ENCODE measurements at places on chromosomes 5 and 9. TPM values are rescaled to one million over a fixed set of nuclear protein-coding genes. Genes with fewer than 3 reads are reported as not detected.

The PAX5 gene
- total RNA-seq: not detected

The PPP3R2 gene
- total RNA-seq: not detected

The PCDHGA9 gene
- total RNA-seq: 5.3 TPM

The IL4 gene
- not detected for total RNA-seq

The SYNPO gene
- 23.8 TPM for total RNA-seq

The CSF2 gene
- total RNA-seq: not detected

The NTRK2 gene
- total RNA-seq: 1.2 TPM

The VCAN gene
- 1,194 TPM for total RNA-seq

The ANKHD1 gene
- total RNA-seq: 34.6 TPM

The HSPA4 gene
- total RNA-seq: 67.2 TPM

The PKD2L2 gene
- total RNA-seq: not detected

The PSD2 gene
- total RNA-seq: not detected

The SLC27A4 gene
- total RNA-seq: 21.6 TPM

The OR1J4 gene
- not detected for total RNA-seq

The PTPRD gene
- 19.8 TPM for total RNA-seq

The SOHLH1 gene
- total RNA-seq: not detected

The OBP2A gene
- total RNA-seq: not detected

The GRPEL2 gene
- 9.9 TPM for total RNA-seq

The CNTFR gene
- 0.56 TPM for total RNA-seq

The FBP2 gene
- not detected for total RNA-seq

The OGN gene
- total RNA-seq: 25.6 TPM

The IL31RA gene
- total RNA-seq: 0.31 TPM

The SPINK1 gene
- total RNA-seq: not detected

The PCDHB8 gene
- total RNA-seq: 1.1 TPM

The PIP5K1B gene
- total RNA-seq: not detected

The HAVCR2 gene
- total RNA-seq: 0.39 TPM

The SLC34A3 gene
- total RNA-seq: not detected

The PCDHA5 gene
- not detected for total RNA-seq

The FGD3 gene
- not detected for total RNA-seq

The UBE2B gene
- total RNA-seq: 29.4 TPM

The OR1N1 gene
- total RNA-seq: not detected

The PTCD2 gene
- 10.9 TPM for total RNA-seq

The EGFL7 gene
- total RNA-seq: 35.9 TPM

The ZNF484 gene
- total RNA-seq: 7.7 TPM

The ITK gene
- total RNA-seq: not detected

The PPIC gene
- total RNA-seq: 88.0 TPM

The TAF1L gene
- not detected for total RNA-seq

The SPINK6 gene
- 1.1 TPM for total RNA-seq

The LRRC19 gene
- total RNA-seq: not detected

The PJA2 gene
- total RNA-seq: 55.7 TPM

The ST6GALNAC6 gene
- 95.3 TPM for total RNA-seq

The EPB41L4B gene
- 0.56 TPM for total RNA-seq

The IL13 gene
- not detected for total RNA-seq

The TMEM171 gene
- total RNA-seq: 0.19 TPM

The UBE2QL1 gene
- not detected for total RNA-seq

The PCDHB5 gene
- 2.2 TPM for total RNA-seq

The TAF11L10 gene
- total RNA-seq: not detected

The IFNB1 gene
- total RNA-seq: not detected

The TLX3 gene
- total RNA-seq: not detected

The SPATA31D4 gene
- not detected for total RNA-seq

The RLN2 gene
- not detected for total RNA-seq

The ADGRD2 gene
- total RNA-seq: not detected

The ANKRD20A1 gene
- total RNA-seq: not detected

The NR5A1 gene
- not detected for total RNA-seq

The SLC6A7 gene
- not detected for total RNA-seq

The ZNF883 gene
- total RNA-seq: 1.8 TPM

The CDHR2 gene
- not detected for total RNA-seq

The TMEM252 gene
- total RNA-seq: not detected

The LCN2 gene
- total RNA-seq: not detected

Data from cardiac ventricle fibroblast (primary cell).